ENCODE measurements at places on chromosomes 3 and 15.

DNA sequence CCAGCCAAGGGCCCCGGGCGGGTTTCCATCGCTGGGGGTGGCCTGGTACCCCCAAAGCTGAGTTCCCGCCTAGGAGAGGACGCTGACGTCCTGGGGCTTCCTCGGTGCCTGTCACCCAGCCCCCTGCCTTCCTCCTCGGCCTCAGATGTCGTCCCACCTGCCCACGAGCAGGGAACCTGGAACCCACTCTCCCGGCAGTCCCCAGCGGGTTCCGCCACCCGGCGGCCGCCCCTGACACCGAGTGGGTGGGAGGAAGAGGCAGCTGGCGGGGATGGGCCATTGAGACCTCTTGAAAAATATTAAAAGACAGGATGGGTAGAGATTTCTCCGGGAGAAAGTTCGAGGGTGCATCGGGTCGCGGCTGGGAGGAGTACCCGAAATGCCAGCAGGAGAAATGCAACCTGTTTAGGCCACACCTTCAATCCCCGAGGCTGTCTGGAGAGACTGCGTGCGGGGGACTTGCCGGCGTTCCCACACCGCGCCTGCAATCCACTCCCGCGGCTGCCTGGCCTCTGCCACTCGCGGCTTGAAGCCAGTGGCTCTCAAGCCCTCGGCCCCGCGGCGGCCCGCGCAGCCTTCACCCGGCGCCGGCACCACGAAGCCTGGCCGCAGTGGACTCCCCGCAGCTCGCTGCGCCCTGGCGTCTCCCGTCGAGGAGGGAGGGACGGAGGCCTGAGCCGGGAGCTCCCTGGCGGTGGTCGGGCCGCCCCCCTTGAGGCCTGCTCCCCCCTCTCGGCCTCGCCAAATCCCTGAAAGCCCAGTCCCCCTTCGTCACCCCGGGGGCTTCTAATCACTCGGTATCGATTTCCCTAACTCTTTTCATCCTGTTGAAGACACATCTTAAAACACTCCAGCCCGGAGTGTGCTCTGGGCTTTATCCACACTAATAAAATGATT is 8.6 kb upstream of the NR2F2 start:
- no peak for DNase-seq

GRCh38 chr3:165346503-165346902 is 150.3 kb upstream of the SLITRK3 start:
- DNase-seq, result no peak

DNA sequence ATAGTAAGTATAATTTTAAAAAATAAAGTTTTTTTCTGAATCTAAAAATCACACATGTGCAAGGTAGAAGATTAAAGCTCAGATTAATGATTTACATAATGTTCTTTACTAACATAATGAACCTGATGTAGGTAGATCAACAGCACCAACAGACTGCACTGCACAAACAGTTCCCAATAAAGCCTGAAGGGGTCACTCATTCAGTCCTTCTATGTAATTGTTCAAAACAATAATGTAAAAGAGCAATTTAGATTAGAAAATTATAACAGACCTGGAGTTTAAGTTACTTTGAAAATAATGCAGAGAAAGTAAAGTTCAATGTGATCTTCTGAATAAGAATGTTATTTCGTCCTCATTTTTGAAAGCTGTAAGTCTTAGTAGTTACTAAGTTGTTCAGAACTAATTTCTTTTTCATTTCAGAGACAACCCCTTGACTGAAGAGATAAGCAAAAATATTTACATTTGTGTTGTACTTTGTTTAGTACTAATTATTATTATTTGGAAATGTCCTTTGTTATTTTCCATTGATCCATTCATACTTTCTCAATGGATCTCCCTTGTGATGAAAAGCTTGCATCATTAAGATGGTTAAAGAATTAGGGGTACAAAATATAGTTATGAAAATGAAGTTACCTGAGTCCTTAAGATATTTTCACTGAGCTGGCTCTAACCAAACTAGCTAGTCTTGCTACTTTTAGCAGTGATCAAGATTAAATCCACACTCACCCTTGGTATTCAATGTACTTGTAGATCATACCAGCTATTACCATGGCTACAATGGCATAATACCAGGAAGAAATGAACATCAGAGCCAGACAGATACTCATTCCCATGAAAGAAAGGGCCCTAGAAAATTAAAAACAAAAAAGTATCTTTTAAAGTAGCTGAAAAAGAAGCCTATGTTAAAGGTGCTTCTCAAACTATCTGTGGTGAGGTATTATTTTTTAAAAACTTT is 16.8 kb downstream of the EMC4 start:
- no peak for DNase-seq

GRCh38 chr3:112381673-112382542 is 49.0 kb downstream of the CD200 start:
- DNase-seq, result no peak

- DNase-seq, result peak; percentile 12
These were observed 9.6 kb downstream of the OSBPL11 start for GRCh38 chr3:125585595-125586223.
